ENCODE measurements at places on chromosomes 5 and 9. TPM values are rescaled to one million over a fixed set of nuclear protein-coding genes. Genes with fewer than 3 reads are reported as not detected.

GRCh38 chr9:69472101-69472620 lies 147.1 kb downstream of the ENTREP1 start:
- DNase-seq = no peak

DNA sequence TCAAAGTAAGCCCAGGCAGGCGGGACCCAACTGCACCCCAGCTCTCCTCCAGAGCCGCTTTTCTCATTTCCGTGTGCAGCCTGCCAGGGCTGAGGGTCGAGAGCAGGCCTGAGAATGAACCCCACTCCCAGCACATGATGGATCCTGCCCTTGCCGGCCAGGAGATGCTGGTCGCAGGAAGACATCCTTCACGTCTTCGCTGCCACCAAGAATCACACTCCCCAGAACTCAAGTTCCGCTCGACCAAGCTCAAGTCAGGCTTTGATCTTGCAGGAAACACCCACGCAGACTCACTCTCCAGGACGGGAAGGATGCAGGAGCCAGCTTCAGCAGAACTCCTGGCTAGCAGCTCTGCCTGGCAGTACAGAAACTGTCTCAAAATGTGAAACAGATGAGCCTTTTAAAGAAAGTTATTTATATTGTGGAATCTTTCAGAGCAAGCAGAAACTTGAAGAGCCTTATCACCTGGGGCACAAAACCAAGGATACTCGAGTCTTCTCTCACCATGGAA lies 102.4 kb downstream of the ROR2 start:
- DNase-seq = no peak

DNA sequence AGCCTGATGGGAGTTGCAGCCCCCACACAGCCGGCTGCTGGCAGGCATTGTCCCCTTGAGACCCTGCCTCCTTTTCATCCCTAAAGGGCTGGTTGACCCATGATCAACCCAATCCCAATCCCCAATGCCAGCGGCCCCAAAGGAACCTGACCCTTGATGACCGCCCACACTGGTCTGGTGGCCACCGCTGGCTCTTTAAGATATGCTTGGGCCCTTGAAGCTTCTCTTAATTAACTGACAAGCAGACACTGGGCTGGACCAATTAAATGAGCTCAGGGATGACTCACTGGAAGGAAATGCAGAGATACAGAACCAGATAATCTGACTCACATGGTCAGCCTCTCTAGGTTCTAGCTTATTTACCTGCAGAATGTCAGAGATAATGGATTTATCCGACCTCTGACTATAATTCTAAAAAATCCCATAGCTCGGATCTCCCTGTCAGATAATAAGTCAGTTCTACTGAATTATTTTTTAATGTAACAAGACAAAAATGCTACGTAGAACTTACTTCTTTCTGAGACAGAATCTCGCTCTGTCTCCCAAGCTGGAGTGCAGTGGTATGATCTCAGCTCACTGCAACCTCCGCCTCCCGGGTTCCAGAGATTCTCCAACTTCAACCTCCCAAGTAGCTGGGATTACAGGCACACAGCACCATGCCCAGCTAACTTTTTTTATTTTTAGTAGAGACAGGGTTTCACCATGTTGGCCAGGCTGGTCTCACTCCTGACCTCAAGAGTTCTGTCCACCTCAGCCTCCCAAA lies 11.1 kb upstream of the MLANA start:
- DNase-seq = no peak

DNA sequence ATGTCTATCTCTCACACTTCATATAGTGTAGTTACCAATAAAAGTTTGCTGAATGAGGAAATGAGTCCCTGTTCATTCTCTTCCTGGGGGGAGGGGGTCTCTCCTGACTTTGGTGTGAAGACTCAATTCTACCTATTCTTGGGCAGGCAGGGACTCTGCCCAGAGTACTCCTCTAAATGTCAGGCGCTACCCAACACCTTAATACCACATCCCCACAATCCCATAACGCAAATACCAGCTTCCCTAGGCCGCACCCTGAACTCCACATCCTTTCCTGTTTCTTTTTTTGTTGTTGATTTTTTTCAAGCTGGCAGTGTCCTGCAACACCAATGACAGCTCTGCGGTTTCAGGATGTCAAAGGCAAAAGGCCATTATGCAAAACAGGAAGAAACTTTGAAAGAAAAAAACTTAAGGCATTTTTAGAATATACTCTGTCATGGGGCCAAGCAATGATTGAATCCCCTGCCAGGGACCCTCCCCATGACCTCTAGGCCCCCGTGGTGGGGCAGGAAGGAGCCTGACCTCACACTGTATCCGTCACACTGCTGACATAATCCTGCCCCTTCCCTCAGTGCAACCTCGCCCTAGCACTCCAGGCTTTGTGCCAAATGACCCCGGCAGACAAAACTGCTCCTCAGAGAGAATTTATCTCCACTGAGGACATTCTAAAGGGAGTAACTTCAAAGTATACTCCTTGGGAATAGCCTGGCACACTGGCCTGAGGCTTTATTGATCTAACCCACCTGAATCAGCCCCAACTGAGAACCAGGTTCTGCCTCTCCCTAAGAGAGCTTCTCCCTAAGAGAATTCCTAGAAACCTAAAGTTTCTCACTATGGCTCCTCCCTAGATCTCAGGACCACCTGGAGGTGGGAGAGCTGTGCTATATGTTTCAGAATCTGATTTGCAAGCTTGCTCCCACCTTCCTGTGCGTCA lies 8.0 kb downstream of the B4GALT1 start:
- no peak for DNase-seq

- no peak for DNase-seq
These were observed 20.0 kb upstream of the FAM120AOS start for GRCh38 chr9:93473411-93473810.

DNA sequence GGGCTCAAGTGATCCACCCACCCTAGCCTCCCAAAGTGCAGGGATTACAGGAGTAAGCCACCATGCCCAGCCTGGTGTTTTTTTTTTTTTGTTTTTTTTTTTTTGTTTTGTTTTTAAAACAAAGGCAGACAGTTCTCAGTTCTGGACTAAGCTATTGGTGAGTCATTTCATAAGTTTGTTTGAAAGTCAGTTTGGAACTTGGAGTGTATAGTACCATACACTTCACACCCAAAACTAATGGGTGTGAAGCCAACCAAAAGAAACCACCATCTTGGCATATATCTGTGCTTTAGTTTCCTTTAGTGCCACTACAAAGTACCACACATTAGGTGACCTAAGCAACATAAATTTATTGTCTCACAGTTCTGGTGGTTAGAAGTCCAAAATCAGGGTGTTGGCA lies 13.4 kb downstream of the MAST4 start:
- DNase-seq = no peak

- peak; percentile 69 for DNase-seq
These were observed 30.0 kb downstream of the LCP2 start for GRCh38 chr5:170267431-170268152.

The NR3C1 gene
- 51.3 TPM for total RNA-seq

All from activated T-helper 2 cell treated with anti-CD3 and anti-CD28 coated beads, Interferon-gamma antibody, Interleukin-2, Interleukin-4, amounts not matched to agents 10 μg/mL and 5 μg/mL and 100 μg/mL, durations not matched to agents 14 hours and 24 hours and 36 hours (primary cell).